HS-27A (cell line): ENCODE measurements at places on chromosomes 1 and 21.

- DNase-seq: peak; percentile 63
Observed at GRCh38 chr1:91924146-91924545, 25.1 kb upstream of the BRDT start.

DNA sequence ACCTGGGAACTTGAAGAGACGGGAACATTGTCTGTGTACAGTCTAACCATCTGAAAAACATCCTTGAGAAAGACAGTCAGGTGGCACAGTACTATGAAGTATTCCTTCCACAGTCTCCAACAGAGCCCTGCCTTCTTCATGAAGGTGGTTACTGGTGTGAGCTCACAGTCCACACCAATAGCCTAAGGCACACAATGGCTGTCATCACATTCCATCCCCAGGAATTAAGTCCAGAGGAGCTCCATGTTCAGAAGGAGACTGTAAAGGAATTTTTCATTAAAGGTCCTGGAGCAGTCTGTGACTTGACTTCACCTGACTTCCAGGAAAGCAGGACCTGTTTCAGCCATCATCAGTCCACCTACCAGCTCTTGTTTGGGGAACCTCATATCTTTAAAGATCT, 180.2 kb downstream of the C1orf21 start:
- DNase-seq: no peak

DNA sequence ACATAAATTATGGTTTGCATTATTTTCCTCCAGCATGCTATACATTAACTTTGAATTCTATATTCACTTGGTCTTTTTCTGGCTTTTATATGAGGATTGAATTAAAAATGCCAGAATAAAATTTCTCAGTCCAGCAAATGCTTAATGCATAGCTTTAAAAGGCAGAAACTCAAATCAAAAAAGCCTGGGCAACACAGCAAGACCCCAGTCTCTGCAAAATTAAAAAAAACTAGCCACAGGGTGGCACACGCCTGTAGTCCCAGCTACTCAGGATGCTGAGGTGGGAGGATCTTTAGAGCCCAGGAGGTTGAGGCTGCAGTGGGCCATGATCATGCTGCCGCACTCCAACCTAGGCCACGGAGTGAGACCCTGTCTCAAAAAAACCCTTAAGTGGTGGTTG, 19.8 kb downstream of the ATP1B1 start:
- no peak for DNase-seq

- no peak for DNase-seq
Observed at GRCh38 chr1:16296643-16297042, 55.6 kb downstream of the FBXO42 start.

DNA sequence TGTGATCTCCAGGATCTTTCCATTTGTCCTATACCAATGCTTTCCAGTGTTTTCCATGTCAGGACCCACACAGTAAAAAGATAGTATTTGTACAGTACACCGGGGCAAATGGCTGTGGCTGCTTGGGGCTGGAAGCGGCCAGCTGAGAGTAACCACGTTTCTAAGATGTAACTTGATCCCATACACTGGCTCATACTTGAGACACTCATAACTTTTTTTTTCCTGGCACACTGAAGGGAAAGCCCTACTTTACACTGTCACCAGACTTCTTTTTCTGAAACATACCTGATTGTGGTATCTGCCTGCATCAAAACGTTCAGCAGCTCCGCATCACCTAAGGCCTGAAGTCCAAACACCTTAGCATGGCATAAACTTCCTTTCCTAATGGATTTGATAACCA, 21.6 kb downstream of the VPS13D start:
- DNase-seq: no peak

GRCh38 chr1:107541412-107541811, 400.6 kb downstream of the NTNG1 start:
- DNase-seq: no peak

DNA sequence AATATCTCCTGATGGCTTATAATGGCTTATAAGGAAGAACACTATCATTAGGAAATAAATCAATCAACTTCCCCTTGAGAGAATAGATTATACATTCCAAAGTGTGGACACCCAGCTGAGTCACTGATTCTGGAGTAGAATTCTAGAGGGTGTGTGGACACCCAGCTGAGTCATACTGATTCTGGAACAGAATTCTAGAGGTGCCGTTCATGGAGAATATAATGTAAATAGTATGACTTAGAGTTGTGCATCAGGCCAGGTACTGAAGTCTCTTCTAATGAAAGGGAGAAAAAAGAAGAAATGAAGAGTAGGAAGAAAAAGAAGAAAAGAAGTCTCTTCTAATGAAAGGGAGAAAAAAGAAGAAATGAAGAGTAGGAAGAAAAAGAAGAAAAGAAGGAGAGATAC, 2.4 kb upstream of the USP33 start:
- DNase-seq: peak; percentile 57

DNA sequence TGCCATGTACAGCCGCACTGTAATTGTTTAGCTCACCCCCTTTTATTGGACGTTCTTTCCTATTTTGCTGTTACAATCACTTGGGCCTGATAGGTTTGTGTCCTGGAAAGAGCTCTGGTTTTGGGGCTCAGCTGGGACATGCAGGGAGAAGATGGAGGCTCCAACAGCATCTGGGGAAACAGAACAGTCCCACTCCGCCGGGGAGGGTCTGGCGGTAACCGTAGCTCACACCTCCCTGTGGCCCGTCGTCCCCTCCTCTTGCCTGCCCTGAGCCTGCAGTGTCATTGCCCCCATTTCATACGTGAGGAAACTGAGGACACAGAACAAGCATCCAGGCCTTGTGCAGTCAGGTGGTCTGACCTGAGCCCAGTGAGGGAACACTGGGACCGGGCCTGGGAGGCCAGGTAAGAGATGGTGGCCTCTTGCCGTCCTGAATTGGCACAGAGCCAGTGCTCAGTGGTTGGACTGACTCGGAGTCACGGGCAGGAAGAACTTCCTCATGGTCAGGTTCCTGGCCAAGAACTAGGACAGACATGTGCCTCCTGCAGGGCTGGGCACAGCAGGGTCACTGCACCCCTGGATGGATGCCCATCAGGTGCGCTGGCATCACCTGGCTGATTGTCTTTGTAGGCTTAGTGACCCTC, 41.8 kb downstream of the S100B start:
- DNase-seq: no peak

GRCh38 chr1:39081271-39082009, 55.3 kb downstream of the NDUFS5 start:
- no peak for DNase-seq

DNA sequence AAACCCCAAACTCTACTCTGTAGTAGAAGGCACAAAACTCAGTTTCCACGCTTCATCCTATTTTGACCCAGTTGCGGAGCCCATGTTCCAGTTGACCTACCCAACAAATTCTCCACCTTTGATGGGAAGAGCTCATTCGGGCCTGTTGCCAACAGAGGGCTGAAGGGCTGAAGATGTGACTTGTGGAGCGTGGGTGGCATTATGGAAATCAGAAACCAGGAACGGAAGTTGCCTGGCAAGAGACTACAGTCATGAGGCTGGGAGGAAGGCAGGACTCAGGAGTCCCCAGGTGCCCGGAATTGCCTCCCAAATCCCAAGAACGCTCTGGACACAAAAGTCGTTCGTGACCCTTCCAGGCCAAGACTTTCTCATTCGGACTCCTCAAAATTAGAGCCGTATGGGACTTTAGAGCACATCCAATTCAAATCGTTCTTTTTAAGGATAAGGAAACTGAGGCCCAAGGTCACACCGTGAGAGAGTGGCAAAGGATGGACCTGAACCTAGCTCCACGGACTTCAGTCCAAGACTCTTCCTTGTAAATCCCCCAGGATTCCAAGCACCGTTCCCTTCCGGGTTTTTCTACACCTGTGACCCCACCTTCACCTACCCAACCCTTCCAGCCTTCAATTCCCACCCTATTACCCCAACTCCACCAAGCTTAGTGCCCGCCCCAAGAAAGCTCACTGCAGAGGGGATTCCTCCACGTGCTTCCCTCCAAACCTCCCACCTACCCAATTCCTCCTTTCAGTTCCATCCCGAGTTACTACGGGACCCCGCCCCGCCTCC, 739 bp downstream of the SMG5 start:
- no peak for DNase-seq
